ENCODE measurements at places on chromosomes 3 and 15. TPM values are rescaled to one million over a fixed set of nuclear protein-coding genes. Genes with fewer than 3 reads are reported as not detected.

The FETUB gene
- not detected for total RNA-seq

GRCh38 chr3:43766672-43767465, 76.1 kb downstream of the ABHD5 start:
- H3K27ac ChIP-seq = peak overlapping the region; percentile 46
- H3K4me3 ChIP-seq = no peak overlapping the region
- H3K36me3 ChIP-seq = no peaks in the 10 kb centered on the region
- H3K27me3 ChIP-seq = no peaks in the 10 kb centered on the region

DNA sequence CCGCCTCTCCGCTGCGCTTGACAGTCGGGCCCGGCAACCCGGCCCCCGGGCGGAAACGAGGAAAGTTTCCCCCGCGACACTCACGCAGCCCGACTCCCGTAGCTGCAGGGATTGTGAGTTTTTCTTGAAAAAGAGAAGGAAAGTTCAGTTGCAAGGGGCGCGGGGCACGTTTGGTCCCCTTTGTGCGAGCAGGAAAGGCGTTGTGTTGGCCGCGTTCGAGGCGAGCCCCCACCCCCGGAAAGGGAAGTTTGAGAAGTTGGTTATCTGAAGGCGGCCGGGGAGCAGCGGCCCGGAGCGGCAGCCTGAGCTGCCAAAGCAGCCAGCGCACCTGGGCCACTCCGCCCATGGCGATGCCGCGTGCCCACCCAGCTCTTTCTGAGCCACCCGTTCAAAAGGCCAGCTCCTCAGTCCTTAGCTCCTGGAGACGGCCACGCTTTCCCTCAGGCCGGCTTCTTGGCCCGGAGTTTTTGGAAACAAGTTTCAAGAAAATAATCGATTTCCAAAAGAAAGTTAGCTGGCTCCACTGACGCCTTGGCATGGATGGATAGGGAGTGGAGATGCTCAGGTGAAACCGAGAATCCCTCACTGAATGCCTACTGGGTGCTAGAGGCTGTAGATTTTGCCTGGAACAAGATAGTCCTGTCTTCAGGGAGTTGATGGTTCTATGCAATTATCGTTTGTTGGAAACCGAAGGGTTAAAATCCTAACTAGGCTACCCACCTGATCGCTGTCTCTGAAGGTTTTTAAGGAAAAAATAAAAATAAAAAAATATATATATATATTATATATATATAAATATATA, 832 bp downstream of the TGFBR2 start:
- no peaks in the 10 kb centered on the region for H3K27me3 ChIP-seq
- DNase-seq = peak; percentile 46
- no peaks in the 10 kb centered on the region for H3K36me3 ChIP-seq
- H3K4me3 ChIP-seq = peak overlapping the region; percentile 80
- H3K27ac ChIP-seq = peak overlapping the region; percentile 67
- peaks cover 32% of the 10 kb centered on the region for H3K4me1 ChIP-seq

The TSC22D2 gene
- 32.0 TPM for total RNA-seq

The CYP19A1 gene
- total RNA-seq = not detected

The CCNB2 gene
- 99.2 TPM for total RNA-seq

DNA sequence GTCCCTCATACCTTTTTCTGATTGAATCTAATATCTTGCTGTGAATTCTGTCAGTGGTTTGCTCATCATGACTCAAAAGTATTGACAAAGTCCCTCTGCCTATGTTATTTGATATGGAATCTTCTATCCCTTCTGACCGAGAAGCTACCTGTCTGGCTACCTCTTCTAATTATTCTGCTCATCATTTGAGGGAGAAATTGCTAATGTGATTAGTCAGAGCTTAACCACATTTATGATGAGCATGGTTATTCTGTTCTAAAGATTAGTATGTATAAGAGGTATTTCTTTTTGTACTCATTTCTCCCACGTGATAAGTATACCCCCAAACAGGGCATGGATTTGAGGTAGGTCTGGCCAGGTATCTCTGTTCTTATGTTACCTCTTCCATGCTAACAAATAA, 428.4 kb upstream of the KCNMB2 start:
- DNase-seq = no peak
- no peak overlapping the region for H3K4me3 ChIP-seq
- no peak overlapping the region for H3K27ac ChIP-seq
- H3K36me3 ChIP-seq = no peaks in the 10 kb centered on the region
- no peaks in the 10 kb centered on the region for H3K27me3 ChIP-seq

DNA sequence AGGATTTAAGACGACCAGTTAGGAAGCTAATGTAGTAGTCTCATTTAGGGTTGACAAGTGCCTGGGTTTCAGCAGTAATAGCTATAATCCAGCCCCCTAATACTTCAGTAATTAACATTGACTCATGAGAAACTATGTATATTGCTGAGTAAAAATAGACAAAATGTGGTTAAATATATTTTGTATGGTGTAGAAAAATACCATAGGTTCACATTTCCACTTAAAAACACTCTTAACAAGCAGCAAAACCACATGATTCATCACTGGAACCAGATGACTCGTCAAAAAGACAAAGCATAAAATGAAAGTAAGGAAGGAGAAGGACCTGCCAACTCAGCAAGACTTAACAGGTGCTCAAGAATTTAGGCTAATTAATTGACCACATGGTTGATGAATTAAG, 288.9 kb downstream of the EFHB start:
- H3K36me3 ChIP-seq = no peaks in the 10 kb centered on the region
- H3K4me3 ChIP-seq = no peak overlapping the region
- H3K27ac ChIP-seq = no peak overlapping the region
- no peaks in the 10 kb centered on the region for H3K4me1 ChIP-seq

DNA sequence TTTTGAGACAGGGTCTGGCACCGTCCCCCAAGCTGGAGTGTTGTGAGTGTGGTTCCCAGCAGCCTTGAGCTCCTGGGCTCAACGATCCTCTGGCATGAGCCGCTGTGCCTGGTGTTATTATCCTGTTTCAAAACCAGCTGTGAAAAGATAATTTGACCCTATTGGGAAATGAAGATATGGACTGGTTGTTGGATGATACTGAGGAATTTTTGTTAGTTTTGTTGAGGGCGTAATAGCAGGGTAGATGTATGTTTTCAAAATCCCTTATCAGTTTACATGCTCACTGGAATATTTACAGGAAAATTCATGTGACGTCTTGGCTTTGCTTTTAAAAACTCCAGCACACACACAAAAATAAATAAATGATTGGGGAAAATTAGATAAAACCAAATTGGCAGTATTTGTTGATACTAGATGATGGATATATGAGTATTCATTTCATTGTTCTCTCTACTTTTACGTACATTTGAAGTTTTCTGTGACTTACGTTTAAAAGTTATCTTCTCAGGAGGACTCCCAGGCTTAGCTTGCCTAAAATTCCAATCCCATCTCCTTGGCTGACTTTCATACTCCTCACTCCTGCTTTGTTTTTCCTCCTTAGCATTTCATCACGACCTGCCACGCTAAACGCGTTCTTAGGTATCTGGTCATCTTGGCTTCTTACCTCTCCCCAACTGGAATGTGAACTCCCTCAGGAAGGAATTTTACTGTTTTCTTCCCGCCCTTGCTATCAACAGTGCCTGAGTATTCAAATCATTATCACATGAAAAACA, 56.8 kb upstream of the TFRC start:
- H3K36me3 ChIP-seq = no peaks in the 10 kb centered on the region
- H3K4me1 ChIP-seq = peaks cover 94% of the 10 kb centered on the region
- no peaks in the 10 kb centered on the region for H3K27me3 ChIP-seq
- peak overlapping the region; percentile 85 for H3K27ac ChIP-seq
- DNase-seq = peak; percentile 57

The SLCO3A1 gene
- total RNA-seq = 50.0 TPM
